ENCODE measurements at places on chromosomes 2 and 18.

DNA sequence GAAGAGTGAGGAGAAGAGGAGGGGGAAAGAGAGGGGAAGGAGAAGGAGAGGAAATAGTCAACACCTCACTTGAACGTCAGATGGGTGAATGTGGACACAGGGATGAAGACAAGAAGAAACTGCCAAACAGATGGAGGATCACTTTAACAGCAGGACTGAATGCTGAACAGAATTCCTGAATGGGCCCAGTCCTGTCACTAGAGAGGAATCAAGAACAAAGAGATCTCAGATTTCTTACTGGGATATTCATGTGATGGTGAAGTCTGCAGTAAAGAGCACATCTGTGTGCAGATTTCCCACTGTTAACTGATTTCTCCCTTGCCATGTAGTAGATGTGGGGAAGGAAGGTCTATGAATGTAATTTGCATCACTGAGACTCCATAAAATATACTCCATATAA, 135.4 kb downstream of the L3MBTL4 start:
- DNase-seq, result no peak

GRCh38 chr18:48036641-48037421, 106.4 kb upstream of the SMAD2 start:
- no peak for DNase-seq

- DNase-seq, result no peak
These were observed 6.1 kb upstream of the PCBP1 start for GRCh38 chr2:70081221-70081620.

DNA sequence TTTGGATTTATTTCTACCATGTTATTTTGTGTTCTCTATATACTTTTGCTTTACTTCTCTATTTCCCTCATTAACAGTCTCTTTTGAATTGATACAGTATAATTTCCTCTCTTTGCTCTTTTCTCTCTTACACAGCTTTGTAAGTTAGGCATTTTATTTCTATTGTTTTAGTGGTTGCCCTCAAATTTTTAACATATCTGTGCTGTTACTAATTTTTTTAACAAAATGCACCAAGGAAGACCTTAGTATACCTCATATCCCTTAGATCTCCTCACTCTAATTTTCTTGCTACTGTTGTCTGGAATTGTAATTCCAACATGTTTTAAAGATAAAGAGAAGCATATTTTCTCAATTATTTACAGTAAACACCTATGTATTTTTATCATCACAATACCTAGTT, 416.8 kb upstream of the SLC14A2 start:
- DNase-seq, result no peak

GRCh38 chr18:56217406-56217805, 421.0 kb downstream of the TXNL1 start:
- no peak for DNase-seq

GRCh38 chr2:84492571-84492970, 23.7 kb upstream of the DNAH6 start:
- no peak for DNase-seq

DNA sequence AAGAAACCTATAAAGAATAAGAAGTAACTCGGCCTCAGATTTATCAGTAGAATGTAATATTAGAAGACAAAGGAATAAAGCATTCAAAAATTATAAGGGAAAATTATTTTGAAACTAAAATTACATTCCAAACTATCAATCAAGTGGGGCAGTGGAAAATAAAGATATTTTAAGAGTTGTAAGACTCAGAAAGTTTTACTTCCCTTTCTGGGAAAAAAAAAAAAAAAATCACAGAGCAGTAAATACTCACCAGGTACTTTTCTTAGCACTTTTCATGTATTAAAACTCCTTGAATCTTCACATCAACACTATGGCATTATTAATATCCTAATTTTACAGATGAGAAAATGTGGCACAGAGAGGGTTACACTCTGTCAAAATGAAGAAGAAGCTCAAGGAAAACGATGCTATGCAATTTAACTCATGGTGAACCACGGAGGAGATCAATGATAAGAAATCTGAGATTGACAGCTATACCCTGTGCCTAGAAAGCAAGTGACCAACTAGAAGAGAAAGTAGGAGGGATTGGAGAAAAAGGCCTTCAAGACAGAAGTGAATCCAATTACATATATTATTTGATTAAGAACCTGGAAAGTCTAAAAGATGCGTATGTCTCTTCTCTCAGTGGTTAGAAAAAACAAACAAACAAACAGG, 238.9 kb upstream of the ID2 start:
- no peak for DNase-seq

DNA sequence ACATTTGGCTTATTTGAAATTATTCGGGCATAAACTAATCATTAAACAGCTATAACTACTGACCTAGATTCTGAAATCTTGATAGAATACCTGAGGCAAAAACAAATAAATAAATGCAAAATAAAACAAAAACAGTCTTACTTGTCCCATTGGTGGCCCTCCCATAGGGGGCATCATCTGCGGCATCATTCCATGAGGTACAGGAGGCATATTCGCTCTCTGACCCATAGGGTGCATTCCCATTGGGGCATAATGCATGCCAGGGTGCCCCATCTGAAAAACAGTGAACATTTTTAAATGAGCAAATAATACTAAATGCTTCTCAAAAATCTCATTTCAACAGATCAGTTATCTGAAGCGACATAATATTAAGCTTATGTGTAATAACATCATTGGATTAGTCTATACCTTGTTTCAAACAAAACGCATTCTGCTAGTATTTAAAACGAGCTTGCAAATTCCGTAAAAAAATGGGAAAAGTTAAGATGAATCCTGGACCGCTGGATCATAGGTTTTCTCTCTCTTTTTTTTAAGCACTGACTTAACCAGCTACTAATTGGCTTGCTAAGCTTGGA, 1.3 kb downstream of the PRPF40A start:
- DNase-seq, result peak; percentile 26

DNA sequence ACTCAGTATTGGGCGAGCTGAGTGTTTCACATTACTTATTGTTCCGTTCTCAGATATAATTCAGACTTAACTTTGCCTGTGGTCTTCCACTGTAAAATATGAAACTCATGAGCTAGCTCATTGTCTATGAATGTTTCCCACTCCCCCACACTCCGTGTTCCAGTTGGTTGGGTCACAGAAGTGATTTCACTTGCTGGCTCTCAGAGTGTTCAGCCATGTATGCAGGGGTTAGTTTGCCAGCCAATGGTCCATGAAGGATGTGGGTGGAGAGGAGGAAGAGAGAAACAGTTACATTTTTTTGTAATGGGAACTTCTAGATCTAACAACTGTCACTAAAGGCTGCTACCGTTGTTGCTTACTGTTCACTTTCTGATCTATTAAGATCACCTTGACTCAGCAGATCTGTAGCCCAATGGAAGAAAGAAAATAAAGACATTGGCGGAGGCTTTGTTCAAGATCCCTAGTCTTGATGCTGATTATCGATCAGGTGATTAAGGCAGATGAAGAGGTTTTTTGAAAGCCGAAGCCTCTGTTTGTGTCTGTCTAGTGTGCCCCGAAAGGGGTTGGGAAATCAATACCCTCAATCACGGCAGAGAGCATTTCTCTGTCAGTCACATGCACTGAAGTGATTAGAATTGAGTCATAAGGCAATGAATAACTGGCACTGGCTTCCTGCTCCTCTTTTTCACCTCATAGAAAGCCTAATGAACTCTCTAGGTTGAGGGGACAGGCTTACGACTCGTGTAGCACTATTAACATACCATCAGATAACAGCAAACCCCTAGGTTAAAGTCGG, 279.7 kb upstream of the FIGN start:
- DNase-seq, result no peak

- no peak for DNase-seq
These were observed 636.2 kb downstream of the EPHA4 start for GRCh38 chr2:220935789-220936321.

GRCh38 chr2:235302263-235302662, 191.6 kb upstream of the AGAP1 start:
- DNase-seq, result no peak

DNA sequence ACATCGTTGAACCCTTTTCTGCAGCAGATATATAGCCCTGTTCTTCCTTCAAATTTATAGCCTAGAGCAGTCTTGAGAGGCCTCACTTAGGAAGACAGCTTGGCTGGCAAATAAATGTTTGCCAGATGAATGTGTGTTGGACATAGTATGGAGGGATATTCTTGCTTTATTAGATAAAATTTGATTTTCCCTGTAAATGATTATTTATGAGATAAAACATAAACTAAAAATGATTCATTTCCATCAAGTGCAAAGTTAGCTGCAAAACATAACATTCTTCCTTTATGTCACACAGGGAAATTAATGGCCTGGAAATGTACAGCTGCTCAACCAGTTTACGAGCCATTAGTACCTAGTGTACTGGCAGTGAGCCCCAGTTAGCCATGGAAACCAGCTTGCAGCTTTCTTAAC, 82.5 kb downstream of the LIMS1 start:
- no peak for DNase-seq

DNA sequence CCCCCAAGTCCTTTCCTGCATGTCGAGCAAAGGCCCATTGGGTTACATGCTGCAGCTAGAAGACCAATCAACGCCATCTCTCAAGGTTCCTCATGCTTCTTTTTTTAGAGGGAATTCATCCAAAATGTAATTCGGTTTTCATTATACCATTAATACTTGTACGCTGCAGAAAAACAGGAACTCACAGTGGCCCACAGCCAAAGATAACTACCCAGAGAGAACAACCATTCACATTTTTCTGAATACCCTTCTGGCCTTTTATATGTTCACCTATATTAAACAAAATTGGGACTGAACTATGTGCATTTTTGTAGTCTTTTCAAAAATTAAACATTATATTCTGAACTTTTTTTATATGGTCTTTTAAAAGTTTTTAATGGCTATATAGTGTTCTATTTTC, 25.8 kb downstream of the FARP2 start:
- no peak for DNase-seq

DNA sequence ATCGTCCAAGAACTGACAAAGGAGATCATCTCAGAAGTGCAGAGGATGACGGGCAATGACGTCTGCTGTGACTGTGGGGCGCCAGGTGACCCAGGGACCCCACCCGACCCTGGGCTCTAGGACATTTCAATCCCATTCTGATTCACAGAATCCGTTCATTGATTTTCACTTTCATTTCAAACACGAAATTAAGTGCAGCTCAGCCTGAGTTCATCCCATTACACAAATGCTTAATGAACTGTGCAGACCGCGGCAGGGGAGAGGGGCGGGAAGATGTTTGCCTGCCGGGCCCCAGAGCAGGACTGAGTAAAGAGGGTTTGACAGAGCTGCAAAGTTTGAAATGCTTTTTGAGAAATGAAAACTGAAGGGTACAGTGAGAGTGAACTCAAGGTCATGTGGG, 67.1 kb downstream of the ITGB1BP1 start:
- no peak for DNase-seq

GRCh38 chr2:172329416-172329773, 98.0 kb upstream of the ITGA6 start:
- no peak for DNase-seq

DNA sequence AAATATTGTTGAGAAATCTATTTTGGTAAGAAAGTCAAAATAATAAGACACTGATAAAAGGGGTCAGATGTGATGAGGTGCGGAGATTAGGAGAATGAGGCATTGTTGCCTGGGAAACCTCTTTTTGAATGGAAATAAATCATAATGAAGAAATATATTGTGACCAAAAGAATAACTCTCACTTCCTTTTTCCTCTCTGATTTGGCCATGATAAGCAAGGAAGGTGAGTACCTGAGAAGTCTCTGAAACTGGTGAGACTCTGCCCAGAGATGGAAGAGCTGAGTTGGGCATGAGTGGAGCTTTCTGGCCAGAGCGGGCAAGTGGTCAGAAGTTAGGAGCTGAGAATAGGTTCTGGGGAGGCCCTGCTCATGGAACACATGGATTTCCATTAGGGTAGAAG, 11.8 kb downstream of the LAMA3 start:
- DNase-seq, result no peak

GRCh38 chr2:30208453-30208852, 22.9 kb upstream of the LBH start:
- DNase-seq, result no peak

- no peak for DNase-seq
These were observed 17.5 kb downstream of the ASB1 start for GRCh38 chr2:238444242-238444641.

- no peak for DNase-seq
These were observed 8.2 kb upstream of the GPR17 start for GRCh38 chr2:127637725-127638252.

DNA sequence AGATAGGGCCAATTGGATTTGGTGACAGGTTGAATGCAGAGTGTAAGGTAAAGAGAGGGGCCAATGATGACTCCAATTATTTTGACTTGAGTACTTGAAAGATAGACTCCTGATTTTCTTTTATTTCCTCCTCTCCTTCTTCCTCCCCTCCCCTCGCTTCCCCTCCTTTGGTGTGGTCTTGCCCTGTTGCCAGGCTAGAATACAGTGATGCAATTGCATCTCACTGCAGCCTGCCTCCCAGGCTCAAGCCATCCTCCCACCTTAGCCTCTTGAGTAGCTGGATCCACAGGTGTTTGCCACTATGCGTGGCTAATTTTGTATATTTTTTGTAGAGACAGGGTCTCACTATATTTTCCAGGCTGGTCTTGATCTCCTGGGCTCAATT, 2.3 kb downstream of the DGUOK start:
- DNase-seq, result no peak

GRCh38 chr2:46381263-46381849, 84.1 kb downstream of the EPAS1 start:
- no peak for DNase-seq

DNA sequence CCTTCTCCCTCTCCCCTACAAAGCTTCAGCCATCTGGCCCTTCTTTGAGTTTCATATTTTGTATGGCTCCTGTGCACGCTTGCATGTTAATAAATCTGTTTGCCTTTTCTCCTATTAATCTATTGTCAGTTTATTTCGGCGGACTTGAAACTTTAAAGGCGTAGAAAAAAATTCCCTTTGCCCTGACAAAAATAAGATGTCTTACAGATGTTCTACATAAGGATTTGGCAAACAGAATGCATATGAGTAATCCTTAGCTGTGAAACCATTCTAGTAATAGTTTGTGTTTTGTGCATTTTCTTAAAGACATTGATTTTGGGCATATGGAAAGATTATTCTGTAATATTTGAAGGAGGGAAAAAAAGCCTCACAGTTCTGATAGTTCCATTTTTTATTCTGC, 15.0 kb upstream of the BMPR2 start:
- DNase-seq, result no peak

- no peak for DNase-seq
These were observed 151.3 kb upstream of the SLC39A10 start for GRCh38 chr2:195505701-195506100.

GRCh38 chr2:144084114-144084661, 435.7 kb downstream of the ZEB2 start:
- DNase-seq, result no peak

GRCh38 chr2:10375570-10376281, 72.4 kb downstream of the ODC1 start:
- DNase-seq, result no peak

DNA sequence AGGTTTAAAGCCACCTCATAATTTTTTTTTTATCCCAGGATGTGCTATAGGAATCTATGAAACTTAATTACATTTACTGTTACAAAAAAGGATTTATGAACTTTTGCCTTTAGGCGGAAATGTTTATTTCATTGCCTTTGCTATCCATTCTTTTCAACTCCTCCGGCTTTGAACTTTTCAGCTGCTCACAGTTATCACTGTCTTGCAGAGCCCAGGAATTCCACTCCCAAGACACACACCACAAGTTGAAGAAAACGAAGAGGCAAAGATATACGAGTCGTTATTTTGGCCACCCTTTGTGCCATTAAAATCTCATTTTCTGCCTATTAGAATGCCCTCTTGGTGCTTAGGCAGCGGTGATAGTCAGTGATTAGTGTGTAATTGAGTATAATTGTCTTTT, 80.0 kb downstream of the PAX3 start:
- DNase-seq, result no peak

GRCh38 chr2:7119132-7119835, 202.1 kb downstream of the RNF144A start:
- DNase-seq, result no peak
